ENCODE measurements at places on chromosomes 1 and 21.

- DNase-seq, result no peak
Measured at GRCh38 chr1:226846786-226847185, 23.6 kb upstream of the PSEN2 start.

GRCh38 chr1:200794506-200795065, 55.9 kb downstream of the CAMSAP2 start:
- no peak for DNase-seq

DNA sequence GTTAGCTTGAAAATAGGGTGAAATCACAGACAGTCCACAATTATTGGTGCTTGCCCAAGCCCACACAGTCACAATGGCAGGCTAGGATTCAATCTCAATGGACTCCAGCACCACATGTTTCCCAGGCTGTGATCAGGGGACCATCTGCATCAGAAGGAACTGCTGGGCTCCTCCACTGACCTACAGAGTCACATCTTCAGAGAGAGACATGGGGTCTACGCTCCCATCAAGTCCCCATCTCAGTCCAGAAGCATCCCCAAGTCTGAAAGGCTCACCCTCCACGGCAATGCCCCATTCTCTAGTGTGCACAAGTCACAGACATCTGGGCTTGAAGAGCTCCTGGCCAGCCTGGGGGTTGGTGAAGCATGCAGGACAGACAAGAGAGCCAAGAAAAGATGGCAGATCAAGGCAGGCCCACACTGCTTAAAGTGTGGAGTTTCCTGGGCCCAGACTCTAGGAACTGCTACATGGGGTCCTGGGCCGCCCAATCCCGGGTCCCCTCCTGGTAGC, 262.5 kb downstream of the NPHP4 start:
- no peak for DNase-seq

GRCh38 chr1:195195423-195196057, 1412.7 kb downstream of the KCNT2 start:
- DNase-seq, result no peak

DNA sequence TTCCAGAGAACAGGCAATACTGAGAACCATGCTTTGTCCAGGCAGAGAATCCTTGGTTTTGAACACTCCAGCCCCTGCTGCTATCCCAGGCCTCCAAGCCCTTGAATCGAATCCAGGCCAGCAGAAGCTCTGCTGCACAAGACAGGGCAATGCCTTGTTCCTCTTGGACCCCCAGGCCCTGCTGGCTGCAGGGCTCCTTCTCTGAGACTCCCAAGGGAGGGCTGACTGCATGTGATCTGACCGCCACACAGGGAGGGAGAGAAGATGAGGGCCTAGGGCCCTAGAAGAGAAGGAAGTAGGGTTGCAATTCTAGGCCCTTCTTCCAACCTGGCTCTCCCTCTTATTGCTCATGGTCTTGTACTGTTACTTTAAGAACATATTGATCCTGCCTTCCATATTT, 160.6 kb upstream of the EDN2 start:
- no peak for DNase-seq

- no peak for DNase-seq
Measured at GRCh38 chr1:89298461-89298860, 25.8 kb upstream of the GBP5 start.

- no peak for DNase-seq
Measured at GRCh38 chr1:31241321-31241720, 1.6 kb upstream of the NKAIN1 start.

DNA sequence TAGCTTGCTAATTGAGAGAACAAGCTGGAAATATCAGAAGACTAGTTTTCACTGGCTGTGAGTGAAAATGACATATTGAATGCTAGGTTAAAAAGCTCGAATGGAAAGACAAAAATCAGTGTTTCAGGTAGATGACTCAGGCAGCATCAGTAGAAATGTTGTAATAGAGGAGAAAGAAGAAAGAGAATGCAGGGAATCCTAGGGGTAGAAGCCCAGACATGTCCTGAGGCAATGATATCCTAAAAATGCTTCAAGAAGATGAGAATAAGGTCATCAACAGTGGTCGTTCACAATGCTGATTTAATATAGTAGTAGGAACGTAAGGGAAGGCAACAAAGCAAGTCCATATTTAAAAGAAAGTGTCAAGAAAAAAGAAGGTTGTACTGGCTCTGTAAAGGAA, 96.7 kb upstream of the HP1BP3 start:
- DNase-seq, result no peak

- DNase-seq, result no peak
Measured at GRCh38 chr1:33763406-33763805, 100.5 kb upstream of the HMGB4 start.

GRCh38 chr21:45558044-45558721, 15.9 kb upstream of the SLC19A1 start:
- no peak for DNase-seq

DNA sequence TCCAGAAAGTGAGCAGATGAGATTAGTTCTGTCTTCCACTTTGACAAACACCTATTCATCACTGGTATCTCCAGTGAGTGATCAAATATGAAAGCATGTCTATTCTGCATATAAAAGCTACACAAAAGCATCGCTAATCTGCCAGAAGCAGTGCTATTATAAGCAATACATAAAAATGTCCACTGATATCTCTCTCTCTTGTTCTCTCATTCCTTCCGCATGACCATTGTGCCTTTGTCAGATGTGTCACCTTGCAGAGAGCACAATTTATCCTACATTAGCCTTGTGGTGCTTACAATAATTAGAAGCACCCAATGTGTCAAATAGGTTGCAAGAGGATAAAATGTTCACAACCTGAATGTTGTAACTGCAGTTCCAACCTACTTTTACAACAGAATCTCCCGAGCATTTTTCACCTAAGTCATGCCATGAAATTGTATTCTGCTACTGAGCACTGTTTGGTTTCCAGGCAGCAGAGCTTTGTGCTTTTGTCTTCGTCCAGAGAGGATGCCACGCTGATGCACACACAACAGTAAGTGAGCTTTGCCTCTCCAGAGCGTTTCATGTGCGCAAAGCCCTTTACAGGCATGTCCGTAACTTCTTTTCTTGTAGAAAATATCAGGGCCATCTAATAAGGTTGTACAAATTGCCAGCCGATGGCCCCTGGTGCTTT, 198.7 kb upstream of the PLD5 start:
- no peak for DNase-seq

DNA sequence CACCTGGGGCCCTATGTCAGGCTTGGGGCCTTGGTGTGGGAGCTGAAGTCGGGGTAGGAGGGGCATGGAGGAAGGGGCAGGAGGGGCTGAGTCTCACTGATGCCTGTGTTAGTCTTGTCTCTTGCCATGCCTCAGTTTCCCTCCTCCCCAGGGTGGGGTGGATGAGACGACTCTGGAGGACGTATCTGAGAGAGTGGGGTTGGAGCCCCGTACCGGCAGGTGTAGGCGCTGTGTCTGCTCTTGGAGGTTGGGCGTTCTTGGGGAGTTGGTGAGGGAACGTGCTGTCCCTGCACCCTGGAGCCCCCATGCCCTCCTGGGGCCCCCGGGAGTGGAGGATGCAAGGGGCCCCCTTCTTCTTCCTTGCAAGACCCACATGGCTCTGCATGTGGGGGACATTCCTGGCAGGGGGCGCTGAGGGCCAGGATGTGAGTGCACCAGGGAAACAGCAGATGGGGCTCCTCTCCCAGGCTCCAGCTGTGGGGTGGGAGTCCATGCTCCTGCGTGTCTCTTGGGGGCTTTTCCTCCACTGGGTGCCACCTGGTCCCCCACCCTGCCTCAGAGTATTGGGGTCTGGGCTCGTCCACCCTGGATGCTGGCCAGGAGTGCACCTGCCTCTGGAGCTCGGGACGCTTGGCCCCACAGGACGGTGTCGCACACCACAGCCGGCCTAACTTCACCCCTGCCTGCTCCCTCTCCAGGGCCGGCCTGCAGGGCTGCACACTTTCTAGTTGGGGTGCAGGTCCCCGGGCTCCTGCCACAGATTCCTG, 1.4 kb upstream of the TNFRSF14 start:
- DNase-seq, result peak; percentile 55

- no peak for DNase-seq
Measured at GRCh38 chr1:200478945-200479558, 69.2 kb upstream of the ZNF281 start.

DNA sequence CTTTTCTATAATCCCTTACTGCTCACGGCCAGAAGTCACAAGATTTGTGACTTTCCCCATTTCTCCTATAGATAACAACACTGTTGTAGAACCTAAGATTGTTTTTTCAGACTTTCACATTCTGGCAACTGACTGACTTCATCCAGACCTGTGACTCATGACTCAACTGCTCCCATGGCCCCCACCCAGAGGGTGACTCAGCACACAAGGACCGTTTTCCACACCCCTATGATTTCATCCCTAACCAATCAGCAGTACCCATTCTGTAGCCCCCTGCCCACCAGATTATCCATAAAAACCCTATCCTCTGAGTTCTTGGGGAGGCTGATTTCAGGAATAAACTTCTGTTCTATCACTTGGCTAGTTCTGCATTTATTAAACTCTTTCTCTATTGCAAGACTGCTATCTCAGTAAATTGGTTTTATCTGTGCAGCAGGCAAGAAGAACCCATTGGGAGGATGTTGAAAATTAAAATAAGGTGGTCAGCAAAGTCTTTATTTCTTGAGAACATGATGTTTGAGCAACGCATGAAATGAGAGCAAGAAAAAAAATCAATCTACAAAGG, 79.7 kb downstream of the NGF start:
- no peak for DNase-seq

Measured in A673 (cell line).